ENCODE measurements at places on chromosomes 6 and 20.

DNA sequence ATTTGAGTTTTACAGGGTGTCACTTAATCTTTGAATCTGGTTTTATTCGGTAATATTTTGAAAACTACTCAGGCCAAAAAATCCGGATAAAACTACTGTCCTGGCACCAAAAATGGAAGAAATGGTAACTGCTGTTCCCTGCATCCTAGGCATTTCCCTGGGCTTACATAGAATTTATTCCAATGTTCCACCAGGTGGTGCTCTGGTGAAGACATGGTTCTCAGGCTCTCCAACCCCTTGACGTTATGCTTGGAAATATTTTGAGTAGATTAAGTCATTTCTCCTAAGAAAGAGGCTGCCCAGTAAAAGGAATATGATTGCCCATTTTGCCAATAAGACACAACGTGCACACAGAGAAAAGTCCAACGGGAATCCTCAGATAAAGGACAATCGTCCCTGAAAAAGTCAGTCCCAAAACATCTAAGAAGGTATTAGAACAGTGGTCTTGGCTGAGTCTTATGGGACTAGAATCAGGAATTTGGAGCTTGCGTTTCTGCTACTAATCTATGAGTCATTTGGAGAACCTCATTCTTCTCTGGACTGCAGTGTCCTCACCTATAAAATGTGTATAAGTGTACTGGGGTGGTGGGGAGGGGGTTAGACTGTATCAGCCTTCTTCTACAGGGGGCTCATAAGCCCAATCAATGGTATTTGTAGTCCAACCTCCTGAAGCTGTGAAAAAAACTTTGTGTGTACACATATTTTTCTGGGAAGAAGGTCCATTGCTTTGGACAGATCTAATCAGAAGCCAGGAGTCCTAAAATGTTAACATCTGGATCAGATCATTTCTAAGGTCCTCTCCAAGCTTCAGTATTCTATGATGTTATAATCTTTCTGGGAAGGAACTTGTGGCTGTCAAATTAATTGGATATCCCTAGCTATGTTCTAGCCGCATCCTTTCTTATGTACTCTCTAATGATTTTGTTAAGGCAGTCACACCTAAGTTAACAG, 131.0 kb upstream of the BMP2 start:
- no peak for DNase-seq

GRCh38 chr20:63955281-63955826, 862 bp downstream of the UCKL1 start:
- DNase-seq, result no peak

DNA sequence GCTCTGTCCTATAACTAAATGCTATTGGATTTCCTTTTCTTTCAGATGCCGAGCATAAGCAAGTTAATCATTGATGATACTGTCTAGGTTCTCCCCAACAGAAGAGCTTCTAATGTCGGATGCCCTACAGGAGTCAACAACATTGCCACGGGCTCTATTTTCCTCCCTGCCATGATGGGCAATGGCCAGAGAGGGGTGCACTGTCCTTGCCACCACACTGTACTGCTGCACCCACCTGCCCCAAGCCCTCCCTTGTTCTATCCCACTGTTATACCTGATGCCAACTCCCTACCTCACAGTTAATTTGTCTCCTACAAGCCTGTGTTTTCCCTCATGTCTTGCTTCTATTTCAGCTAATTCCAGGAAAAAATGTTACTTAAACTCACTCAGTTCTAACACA, 773.6 kb upstream of the CHD6 start:
- no peak for DNase-seq

GRCh38 chr6:106083618-106084017, 2.5 kb upstream of the PRDM1 start:
- no peak for DNase-seq

GRCh38 chr6:28218312-28219248, 6.5 kb upstream of the ZSCAN9 start:
- DNase-seq, result peak; percentile 46

GRCh38 chr20:38872036-38872435, 54.2 kb upstream of the FAM83D start:
- no peak for DNase-seq

DNA sequence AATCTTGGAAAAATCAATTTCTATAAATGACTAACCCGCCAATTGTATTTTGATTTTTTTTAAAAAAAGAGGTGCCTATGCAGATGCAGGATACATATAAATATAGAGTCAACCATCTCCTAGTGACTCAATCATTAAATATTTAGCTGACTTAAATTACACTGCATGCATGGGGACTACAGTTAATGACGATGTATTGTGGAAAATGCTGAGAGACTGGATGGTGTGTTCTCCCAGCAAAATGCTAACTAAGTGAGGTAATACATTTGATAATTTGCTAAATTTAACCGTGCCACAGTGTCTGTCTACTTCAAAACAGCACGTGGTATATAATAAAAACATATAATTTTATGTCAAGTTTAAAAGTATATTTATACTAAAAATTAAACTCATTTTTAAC, 341.6 kb downstream of the PRKN start:
- no peak for DNase-seq

- no peak for DNase-seq
These were observed 22.3 kb upstream of the APMAP start for GRCh38 chr20:25014816-25015215.

DNA sequence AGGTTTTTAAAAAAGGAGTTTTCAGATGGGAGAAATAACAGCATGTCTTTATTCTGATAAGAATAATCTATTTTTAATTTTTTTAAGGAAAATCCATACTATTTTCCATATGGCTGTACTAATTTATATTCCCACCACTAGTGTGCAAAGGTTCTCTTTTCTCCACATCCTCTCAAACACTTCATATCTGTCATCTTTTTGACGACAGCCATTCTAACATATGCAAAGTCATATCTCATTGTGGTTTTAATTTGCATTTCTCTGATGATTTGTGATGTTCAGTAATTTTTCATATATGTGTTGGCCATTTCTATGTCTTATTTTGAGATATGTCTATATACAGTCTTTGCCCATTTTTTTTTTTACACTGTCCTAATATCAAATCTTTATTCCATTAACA, 280.6 kb upstream of the RUNX2 start:
- no peak for DNase-seq

DNA sequence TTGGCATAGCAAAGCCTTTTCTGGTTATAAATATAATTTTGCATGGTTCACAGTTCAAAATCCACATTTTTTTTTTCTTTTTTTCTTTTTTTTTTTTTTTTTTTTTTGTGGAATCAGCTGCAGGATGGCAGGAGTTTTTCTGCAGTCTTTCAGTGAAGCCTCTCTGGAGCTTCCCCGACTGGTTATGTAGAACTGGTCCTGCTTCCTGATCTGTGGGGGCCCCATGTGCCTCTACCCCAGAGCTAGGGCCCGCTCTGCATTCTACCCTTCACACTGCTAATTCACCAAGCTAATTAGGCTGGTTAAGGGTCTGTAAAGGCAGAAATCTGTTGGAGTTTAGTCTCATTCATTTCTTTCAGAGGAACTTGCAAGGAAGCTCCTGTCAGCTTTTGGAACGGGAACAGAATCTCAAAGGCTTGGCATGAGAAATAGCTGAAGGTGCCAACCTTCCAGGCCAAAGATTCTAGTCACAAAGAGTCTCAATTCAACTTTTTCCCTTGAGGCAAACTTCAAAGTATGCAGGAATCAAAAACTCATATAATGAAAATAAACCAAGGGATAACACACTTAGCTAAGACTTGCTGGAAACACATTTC, 45.5 kb downstream of the HMGN3 start:
- DNase-seq, result no peak

DNA sequence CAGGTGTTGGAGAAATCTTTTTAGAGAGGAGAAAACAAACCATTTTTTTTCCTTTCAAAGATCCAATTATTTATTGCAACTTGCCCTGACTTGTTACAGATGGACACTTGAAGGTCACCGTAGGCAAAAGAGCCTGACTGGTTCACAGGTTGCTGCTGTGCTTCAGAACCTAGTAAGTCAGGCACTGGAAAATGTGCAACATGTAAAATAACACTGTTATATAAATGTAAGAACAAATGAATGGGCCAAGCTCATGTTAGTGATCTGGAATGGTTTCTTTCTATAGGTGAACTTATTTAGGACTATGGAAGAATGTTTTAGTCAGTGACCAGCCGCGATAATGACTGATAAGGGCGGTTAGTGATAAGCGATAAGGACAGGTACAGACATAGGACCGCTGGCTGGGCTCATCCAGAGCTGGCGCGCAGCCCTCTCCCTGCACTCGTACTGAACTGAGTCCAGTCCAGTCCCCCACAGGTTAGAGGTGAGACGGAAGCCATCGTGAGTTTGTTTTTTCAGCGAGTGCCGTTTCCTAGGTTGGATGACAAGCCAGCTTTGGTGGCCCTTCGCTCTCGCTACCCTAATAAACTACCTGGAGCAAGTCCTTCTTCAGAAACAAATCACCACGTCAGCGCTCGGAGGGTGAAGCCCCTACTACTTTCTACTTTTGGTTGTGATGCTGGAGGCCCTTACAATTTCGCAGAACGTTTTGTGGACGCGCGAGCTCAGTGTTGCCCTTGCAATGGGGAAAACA, 94.4 kb upstream of the PRDM1 start:
- no peak for DNase-seq

GRCh38 chr20:23296841-23297701, 53.5 kb upstream of the NXT1 start:
- DNase-seq, result no peak

DNA sequence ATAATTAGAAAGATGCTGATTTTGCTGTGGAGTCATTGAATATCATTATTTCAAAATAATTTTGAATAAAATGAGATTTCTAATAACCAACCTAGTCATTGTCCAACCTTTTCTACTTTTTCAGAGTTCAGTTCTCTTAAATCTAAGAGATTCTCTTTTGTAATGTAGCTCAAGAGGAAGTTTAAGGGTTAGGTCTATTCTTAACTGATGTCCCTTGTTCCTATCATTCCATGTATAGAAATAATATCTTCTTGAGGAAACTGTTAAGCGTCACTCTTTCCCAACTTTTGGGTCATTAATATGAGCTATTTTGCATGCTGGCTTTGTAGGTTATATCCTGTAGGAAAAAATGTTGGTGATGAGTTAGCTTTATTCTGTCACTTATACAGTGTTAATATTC, 27.0 kb downstream of the RNF144B start:
- no peak for DNase-seq

GRCh38 chr6:72832271-72832670, 210.4 kb downstream of the KCNQ5 start:
- no peak for DNase-seq

- DNase-seq, result no peak
These were observed 392.4 kb upstream of the SOX4 start for GRCh38 chr6:21201187-21201586.

DNA sequence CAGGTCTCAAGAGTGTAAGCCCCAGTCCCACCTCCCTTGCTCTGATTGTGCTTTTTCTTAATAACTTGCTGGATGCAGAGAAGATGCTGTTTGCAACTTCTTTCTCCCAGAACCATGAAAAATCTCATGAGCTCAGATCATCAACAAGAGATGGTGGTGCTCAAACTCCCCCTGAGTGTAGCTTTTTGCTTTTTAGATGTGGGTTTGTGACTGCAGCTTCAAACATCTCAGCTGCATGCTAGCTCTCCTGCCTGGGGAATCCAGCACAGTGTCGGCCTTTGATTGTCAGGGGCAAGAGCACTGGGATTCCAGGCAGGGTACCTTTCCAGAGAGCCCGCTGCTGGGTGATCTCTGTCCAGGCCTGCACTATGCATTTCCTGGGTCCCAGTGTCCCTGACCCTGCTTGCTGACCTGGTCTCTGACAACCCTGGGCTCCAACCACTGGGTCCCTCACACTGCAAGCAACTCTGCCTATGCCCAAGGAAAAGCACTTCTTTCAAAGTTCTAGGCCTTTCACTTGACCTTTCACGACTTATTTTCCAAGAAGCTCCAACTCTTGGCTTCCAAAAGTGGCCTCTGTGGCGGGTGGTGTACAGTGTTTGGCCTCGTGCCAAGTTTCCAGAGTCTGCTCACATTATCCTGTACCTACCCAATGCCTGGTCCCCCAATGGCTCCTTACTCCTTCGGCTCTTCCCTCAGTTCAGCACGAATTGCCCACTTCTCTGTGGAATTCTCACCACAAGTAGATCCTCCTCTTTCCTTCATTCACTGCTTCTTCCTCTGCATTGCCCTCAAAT, 69.7 kb upstream of the LY86 start:
- DNase-seq, result no peak

- no peak for DNase-seq
These were observed 131.4 kb downstream of the BMP2 start for GRCh38 chr20:6898928-6899327.

DNA sequence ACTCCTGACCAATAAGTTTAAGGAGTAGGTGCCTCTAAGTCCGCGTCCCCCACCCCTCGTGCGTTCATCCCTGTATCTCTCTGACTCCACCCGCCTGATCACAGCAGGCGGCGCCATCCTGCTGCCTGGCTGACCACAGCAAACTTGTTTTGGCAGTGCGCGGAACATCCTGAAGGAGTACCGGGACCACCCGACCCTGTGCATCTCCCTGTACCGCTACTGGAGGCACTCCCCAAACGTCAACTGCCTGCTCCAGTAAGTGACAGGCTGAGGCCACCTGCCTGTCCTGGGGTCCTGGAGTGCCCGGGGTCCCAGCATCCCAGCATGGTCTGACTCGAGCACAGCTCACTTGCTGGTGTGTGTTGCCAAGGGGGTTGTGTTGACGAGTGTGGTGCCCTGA, 19.0 kb downstream of the PNLDC1 start:
- no peak for DNase-seq

GRCh38 chr6:154070657-154071056, 31.6 kb downstream of the OPRM1 start:
- no peak for DNase-seq

DNA sequence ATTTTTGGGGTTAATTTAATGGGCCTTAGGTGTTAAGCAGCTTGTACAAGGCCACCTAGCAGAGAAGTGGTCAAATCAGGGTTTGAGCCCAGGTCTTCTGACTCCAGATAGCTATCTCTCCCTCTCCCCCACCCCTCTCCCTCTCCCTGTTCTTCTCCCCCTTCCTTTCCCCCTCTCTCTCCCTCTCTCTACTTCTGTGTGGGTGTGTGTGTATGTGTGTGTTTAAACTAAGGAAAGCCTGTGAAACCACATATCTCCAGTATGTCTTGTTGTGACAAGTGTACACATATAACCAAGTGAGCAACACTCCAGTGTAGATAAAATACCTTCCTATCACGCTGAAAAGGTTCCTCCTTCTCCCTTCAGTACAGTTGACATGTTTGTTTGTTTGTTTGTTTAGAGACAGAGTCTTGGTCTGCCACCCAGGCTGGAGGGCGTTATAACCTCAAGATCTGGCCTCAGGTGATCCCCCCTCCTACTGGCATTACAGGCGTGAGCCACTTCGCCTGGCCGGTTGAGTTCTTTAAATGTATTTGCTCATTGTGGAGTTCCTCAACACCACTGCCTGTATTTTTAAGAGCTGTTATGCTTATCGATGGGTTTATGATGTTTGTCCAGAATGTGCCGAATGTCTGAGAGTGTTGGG, 140.4 kb downstream of the JARID2 start:
- no peak for DNase-seq

GRCh38 chr6:6604015-6604414, 15.5 kb downstream of the LY86 start:
- DNase-seq, result no peak

GRCh38 chr20:44200371-44200770, 10.2 kb downstream of the OSER1 start:
- no peak for DNase-seq

GRCh38 chr20:47489448-47489872, 12.2 kb upstream of the NCOA3 start:
- no peak for DNase-seq

Data from NCI-H2081 treated with DMSO at 0.1 percent for 48 hours (cell line).